NCI-H1417 treated with DMSO at 0.1 percent for 48 hours (cell line): ENCODE measurements at places on chromosomes 4 and X.

DNA sequence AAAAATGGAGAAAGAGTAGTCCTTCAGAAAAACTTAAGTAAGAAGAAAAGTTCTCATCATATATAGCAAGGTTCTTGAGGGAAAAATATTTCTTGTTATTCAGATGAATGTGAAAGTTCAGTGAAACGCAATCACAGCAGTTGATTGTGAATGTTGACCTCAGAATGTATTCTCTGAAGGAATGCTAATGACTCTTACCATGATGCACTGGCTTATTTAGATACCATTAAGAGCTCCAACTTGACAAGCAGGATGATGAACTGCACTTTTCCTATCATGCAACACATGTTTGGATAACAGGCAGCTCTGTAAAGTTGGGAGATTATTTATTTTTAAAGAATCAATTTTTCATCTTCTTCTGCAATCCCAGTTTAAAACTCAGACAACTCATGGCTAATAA lies 115.5 kb upstream of the MYOZ2 start:
- no peak for DNase-seq

- no peak for DNase-seq
Observed at GRCh38 chr4:151921811-151922210, 161.0 kb upstream of the GATB start.

GRCh38 chr4:153794006-153794405 lies 5.1 kb upstream of the SFRP2 start:
- no peak for DNase-seq

DNA sequence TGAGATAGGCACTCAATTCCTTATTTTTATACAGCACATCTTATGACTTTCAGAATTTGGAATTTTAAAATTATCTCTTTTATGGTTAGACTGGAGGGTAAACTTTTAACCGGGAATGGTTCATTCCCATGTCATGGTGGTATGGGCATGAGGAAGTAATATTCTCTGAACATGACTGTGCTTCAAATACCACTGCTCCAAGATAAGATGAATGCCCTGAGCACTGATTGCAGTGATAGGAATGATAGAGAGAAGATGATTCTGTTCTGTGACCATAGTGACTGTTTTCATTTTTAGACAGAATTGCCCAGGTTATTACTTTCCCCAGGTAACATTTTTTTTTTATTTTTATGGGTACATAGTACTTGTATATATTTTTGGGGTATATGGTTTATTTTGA lies 187.4 kb downstream of the ATOH1 start:
- DNase-seq: no peak

DNA sequence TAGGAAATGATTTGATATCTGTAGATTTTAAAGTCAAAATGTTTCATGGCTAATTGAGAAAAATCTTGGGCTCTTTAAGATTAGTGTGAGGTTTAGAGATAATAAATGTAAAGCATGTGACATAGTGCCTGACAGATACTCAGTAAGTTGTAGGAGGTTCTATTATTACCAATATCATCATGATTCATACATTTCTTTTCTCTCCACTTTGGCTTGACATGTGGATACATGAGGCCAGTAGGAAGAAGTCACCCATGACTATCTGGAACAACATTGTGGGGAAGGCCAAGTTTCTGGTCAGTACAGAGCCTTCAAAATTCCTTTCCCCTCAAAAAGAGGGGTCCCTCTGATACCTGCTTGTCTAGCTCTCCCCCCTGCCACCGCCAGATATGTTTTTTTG lies 91.2 kb upstream of the SORBS2 start:
- DNase-seq: no peak

DNA sequence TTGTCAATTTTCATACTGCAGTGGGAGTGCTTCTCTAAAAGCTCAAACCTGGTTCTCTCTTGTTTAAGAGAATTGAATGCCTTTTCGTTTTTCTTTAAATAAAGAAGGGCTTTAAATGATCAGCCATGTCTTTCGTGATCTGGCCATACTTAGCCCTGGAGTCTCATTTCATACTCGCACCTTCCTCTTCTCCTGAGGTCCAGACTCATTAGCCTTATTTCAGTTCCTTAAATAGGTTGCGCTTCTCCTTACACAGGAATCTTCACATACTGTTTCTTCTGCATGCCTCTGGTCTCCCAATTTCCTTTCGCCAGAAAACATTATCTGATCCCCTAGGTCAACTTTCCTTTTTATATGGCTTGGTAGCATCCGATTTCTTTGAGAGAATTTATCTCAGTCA lies 565.6 kb upstream of the TENM3 start:
- DNase-seq: no peak

- no peak for DNase-seq
Observed at GRCh38 chr4:26065833-26066232, 151.8 kb downstream of the SMIM20 start.

DNA sequence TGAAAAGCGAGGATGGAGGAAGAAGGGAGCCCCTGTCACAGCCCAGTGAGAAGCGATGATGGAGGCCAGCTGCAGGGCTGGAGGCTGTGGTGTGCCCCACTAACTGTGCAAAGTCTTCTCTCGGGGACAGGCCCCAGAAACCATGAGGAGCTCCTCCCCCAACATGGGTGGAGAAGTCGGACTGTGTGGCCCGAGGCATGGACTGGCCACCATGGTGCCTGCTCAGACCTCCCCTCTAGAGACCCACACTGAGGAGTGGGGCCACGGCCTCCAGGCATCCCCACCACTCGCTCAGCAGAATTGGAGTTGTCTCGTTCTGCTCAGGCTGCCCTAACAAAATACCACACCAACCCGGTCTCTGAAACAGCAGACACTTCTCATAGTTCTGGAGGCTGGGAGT lies 12.2 kb upstream of the PDE6B start:
- DNase-seq: no peak
